NCI-H2171 (cell line): ENCODE measurements at places on chromosomes 16 and 17.

- no peak for DNase-seq
These were observed 35.1 kb downstream of the TMEM238L start for GRCh38 chr17:10768750-10769251.

DNA sequence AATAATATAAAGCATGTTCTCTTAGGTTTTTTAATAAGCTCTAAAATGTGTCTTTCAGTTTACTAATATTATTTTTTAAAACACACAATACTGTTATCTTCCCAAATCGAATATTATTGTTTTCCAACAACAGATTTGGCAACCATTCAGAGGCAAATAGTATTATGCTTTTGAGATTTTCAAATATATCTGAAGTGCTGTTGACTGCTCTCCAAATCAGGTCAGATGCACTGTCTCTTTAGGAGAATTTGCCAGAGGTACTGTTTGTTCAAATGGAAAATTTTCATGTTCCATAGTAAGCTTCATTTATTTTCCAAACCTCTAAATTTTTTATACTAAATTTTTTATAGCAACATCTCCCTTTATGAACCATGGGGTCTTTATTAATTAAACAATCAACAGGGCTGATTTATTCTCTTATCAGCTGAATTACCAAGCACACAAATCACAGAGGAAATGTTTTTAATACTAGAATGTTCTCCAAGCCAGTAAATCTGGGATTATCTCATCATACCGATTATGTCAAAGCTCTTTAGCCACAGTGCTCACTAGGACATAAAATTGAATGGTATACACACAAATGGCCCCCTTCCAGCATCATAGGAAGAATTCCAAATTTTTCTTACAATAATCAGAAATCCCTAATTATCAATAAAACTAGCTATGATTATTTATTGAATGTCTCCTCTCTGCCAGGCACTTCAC, 108.8 kb upstream of the HLF start:
- DNase-seq = no peak

GRCh38 chr16:1497014-1497598, 3.9 kb downstream of the TELO2 start:
- no peak for DNase-seq

DNA sequence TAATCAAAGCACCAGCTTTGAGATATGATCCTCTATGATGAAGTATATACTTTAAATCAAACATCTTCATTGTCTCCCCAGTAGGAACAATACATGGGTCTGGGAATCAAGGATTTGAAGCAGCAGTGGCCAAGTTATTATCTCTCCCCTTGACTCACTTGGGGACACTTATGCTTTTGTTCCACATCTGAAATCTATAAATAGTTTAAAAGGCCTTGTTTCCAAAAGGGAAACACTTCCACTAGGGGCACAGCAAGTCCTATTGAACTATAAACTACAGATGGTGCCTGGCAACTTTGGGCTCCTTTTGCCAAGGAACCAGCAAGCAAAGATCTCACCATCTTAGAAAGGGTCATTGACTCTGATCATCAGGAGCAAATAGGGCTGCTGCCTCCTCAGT, 16.0 kb upstream of the CEP112 start:
- DNase-seq = no peak

- DNase-seq = no peak
These were observed 43.2 kb downstream of the RNF213 start for GRCh38 chr17:80303824-80304223.

DNA sequence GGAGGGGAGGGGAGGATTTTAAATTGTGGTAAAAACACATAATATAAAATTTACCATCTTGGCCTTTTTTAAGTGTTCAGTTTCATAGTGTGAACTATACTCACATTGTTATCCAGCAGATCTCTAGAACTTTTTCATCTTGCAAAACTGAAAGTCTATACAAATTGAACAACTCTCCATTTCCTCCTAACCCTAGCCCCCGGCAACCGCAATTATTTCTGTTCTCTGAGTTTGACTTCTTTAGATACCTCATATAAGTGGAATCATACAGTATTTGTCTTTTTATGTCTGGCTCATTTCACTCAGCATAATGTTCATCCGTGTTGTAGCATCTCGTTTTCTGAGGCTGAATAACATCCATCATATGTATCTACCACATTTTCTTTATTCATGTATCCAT, 30.0 kb upstream of the MRTFB start:
- DNase-seq = no peak

- peak; percentile 72 for DNase-seq
These were observed 3.0 kb upstream of the CPNE2 start for GRCh38 chr16:57089406-57089805.

DNA sequence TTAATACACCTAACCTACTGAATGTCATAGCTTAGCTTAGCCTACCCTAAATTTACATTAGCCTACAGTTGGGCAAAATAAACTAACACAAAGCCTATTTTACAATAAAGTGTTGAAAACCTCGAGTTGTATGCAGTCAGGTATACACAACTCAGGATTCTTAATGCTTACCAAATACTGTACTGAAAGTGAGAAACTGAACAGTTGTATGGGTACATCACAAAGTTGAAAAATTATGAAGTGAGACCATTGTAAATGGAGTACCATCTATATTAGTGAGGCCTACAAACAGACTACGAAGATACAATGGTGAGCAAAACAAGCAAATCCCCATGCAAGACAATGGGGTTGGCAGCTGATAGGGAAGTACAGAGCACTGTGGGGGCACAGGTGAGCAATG, 79.7 kb downstream of the VAT1L start:
- no peak for DNase-seq

DNA sequence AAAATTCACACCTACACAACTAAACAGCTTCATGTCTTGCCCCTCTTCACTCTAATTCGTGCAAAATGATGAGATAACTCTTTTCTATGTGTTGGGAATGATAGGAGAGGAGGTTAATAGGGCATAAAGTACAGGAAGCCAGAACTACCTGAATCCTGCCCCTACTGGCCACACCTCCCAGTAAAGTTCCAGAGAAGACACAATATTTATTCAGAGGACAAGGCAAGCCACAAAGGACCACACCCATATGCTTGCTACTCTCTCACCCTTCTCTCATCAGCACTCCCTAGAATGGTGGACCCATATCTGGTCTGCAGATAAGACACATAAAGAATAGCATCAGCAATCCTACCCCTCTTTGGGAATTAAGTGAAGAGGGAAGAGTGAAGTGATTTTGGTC, 74.6 kb downstream of the ZNF18 start:
- no peak for DNase-seq

- DNase-seq = no peak
These were observed 1.2 kb upstream of the ABCA9 start for GRCh38 chr17:69061721-69062556.

GRCh38 chr16:73083271-73083670, 35.3 kb upstream of the ZFHX3 start:
- DNase-seq = no peak

- DNase-seq = no peak
These were observed 64.8 kb upstream of the KIFC3 start for GRCh38 chr16:57867000-57867561.

DNA sequence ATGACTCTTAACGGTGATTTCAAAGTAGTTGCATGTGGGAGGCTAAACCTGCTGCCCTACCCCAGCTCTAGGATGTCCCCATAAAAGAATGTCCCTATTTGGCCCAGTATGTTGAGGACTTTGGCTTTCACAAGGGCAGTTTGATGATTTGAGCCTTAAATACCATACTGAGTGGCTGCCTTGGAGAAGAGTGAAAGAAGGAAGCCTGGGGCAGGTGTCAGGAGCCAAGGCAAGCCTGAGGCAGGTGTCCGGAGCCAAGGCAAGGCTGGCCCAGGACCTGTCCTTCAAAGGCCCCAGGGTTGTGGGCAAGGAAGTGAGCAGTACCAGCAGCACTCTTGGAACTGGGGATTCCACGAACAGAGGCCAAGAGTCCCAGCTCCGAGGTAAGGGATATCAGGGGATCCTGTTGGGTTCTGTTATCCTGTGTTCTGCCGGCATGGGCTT, 18.6 kb downstream of the ST6GALNAC2 start:
- DNase-seq = no peak

- DNase-seq = no peak
These were observed 15.5 kb downstream of the QRICH2 start for GRCh38 chr17:76292567-76292966.

GRCh38 chr17:39270923-39271322, 45.2 kb upstream of the STAC2 start:
- DNase-seq = no peak

- DNase-seq = peak; percentile 92
These were observed at the start of gene HSPB9 for GRCh38 chr17:42122371-42123303. Gene HSPB9 (plus strand): TSS chr17:42122804. CDS start chr17:42122851, 47 bp downstream.

DNA sequence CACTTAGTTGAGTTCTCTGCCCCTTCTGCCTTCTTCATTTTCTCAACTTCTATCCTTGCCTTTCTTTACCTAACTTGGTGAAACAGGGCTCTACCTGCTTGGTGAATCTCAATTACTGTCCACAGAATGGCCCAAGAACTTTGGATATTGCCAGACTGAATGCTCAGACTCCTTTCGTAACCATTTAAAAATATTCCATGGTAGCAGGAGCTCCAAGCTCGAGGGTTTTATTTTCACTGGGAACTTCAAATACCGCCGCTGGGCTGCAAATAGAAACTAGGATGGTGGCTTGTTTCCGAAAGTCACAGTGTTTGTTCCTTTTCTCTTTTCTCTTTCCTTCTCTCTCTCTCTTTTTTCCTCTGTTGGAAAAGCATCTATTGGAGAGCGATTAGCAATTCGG, 13.2 kb downstream of the TMEM100 start:
- DNase-seq = no peak
